ENCODE measurements at places on chromosomes 11 and 22.
A peak's percentile ranks its signal among the peaks of the same experiment; 100 is the strongest.

GRCh38 chr11:125202362-125202880 lies 37.9 kb downstream of the PKNOX2 start:
- DNase-seq, result no peak

- peak; percentile 43 for DNase-seq
Measured at GRCh38 chr11:69360606-69361005, 66.7 kb downstream of the MYEOV start.

DNA sequence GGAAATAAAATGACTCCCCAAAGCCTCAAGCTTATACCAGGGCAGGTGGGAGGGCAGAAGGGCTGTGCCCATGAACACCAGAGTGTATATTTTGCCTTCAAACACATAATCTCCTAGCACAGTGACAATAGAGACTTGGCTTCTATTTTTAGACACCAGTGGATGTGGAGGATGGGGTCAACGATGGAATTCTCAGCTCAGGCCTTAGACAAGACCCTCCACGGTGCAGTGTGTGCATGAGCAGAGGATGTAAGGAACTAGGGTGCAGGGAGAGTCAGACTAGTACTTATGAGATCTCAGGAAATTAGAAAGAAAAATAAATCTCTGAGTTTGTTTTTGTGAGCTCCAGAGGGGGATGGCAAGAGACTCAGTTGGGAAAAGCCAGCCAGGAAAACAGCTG lies 113.6 kb upstream of the CADM1 start:
- DNase-seq, result no peak

- DNase-seq, result no peak
Measured at GRCh38 chr11:12809864-12810567, 135.8 kb downstream of the TEAD1 start.

DNA sequence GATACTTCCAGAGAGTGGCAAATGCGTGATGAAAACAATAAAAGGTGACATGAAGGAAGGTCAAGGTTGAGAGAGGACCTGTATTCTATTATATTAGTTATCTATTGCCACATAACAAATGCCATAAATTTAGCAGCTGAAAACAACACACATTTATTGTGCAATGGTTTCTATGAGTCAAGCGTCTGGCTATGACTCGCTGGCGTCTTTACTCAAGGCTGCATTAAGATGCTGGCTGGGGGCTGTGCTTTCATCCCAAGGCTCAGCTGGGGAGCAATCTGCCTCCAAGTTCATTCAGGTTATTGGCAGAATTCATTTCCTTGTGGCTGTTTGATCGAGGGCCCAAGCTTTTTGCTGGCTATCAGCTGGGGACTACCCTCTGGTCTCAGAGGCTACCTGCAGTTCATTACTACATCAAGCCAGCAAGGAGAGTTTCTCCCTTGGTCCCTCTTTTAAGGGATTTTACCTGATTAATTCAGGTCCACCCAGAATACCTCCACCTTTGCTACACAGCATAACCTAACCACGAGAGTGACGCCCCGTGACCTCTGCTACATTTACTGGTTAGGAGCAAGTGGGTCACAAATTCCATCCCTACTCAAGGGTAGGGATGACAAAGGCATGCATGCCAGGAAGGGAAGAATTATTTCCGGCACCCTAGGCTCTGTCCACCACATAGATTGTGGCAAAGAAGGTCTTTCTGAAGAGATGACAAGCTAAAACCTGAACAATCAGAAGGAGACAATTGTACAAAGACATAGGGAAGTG lies 549.1 kb downstream of the MN1 start:
- no peak for DNase-seq

DNA sequence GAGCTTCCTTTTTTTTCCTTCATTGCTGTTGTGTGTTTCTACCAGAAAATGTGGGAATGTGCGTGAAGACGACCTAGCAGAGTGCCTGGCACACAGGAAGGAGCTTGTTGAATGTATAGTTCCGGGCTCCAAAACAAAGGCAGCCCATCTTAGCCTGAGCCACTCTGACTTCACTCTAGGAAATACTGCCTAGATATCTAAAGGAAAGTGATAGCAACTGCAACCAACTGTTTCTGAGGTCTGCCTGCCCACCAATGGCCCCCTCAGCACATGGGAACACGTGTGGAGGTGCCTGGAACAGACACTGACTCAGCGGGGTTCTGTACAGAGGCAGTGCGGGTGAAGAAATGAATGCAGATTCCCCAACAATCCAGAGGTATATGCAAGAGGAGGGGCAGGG lies 14.7 kb upstream of the XBP1 start:
- DNase-seq, result no peak

DNA sequence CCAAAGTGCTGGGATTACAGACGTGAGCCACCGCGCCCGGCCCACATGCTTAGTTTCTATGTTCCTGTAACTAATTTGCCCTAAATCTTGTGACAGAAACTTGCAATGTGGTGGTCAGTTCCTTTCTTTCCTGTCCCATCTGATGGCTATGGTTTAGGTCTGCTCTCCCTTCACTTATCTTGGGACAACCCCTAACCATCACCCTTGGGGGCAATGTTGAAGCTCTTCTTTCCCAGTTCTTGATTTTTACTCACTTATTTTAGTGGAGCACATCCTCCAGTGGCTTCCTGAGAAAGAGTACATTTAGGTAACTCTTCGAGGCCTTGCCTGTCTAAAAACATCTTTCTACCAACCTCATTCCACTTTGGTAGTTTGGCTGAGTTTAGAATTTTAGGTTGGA lies 7.3 kb downstream of the SREBF2 start:
- DNase-seq, result no peak

DNA sequence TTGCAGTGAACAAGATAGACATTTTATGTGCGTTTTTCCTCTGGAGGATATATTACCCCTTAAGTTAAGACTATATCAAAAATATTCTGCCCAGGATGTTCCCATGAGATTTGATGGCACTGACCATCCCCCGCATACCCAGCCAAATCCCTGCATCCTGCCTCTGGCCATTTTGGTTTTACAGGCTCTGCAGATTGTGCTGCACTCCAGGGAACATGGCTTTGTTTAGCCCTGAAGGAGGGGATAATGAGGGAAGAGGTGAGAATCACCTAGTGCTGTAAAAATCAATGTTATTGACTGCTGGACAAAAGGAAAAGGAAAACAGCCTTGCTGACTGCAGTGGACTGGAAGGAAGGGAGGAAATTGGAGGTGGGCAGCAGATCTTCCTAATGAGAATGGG lies 717.4 kb downstream of the DLG2 start:
- DNase-seq, result no peak

DNA sequence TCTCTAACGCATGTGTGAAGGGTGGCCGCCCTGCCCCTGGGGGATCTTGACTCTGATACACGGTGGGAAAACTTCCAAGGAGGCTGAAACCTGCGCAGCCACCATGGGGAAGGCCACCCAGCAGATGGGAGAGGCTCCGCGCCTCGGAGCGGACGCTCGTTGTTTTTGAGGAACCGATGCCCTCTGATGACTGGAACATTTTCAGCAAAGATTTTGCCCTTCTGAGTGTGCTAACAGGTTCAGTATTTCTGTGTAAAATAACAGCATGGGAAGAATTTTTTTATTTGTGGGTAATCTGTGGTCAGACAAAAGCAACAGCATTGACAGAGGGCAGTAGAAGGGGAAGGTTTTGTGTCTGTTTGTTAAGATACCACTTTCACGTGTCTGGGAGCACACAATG lies 16.7 kb downstream of the MB start:
- DNase-seq, result no peak

DNA sequence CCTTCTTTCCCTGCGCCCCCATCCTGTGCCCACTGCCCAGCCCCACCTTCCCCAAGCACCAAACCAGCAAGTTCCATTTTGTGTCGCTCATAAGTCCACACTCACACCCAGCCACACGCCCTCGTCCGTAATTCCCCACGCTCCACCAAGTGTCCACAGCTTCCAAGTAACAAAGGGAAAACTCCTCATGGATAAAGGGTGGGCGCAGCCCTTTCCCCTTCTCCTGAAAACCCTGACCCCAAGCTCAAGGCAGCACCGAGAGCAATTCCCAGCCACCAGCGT lies 458 bp downstream of the FXYD6 start:
- DNase-seq, result no peak

DNA sequence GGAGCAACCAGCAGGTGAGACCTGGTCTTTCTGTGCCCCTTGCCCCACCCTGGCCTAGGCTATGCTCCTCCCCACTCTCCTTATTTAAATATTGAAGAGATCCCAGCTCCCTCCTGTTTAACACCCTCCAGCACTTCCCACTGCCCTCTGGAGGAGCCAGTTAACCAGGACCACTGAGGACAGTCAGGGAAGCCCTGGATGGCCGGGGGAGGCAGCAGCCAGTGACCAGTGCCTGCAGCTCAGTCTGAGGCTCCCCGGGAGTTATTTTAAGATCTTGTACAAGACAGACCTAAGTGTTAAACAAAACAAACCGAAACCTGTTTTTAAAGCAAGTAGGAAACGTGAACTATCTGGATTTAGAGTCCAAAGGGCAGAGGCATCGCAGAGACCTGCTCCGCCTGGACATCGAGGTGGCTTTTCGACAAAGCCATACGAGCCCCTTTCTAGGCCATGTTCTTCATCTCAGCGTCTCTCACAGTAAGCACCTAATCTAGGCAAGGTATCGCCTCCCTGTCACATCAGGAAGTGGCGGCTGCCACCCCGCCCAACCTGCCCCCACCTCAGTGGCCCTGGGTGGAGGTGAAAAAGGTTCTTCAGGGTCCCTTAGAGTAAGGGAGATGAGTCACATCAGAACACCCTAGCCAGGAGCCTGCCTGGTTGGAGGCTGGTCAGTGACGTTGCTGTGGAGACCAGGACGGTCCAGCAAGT lies 35.2 kb downstream of the TRMU start:
- no peak for DNase-seq

DNA sequence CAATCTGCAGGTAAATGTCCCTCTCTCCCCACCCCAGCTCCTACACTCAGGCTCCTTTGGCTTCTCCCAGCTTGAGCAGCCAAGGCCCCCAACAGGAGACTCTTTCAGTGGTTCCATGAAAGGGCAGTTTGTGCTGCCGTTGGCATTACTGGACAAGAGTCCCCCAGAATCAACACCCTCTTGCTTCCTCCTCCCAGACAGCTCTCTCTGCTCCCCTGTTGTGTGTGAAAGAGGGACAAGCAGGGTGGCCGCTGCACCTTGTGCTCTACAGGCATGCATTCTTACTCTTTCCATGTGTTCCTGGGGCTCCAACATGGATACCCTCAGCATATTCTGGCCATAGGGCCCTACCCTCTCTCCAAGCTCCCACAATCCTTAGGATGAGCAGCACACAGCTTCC lies 48.7 kb downstream of the P4HA3 start:
- DNase-seq, result no peak

DNA sequence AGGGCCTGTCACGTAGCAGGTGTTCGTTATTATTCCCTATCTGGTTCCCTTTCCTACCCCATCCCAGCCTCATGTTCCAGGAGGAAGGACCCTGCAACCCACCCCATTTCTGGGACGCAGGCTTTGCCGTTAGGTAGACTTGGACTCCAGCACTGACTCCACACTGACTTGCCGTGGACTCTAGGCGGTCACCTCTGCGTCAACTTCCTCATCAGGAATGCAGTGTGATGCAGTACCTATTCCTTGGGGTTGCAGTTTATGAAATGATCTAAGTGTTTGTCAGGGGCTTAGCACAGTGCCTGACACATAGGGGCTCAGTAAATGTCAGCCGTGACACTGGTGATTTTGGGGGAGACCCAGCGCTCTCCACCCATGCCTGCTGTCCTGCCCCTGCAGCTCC lies 16.8 kb downstream of the DGKZ start:
- DNase-seq, result no peak

- DNase-seq, result peak; percentile 81
Measured at GRCh38 chr22:31346733-31347250, 646 bp upstream of the PATZ1 start.

DNA sequence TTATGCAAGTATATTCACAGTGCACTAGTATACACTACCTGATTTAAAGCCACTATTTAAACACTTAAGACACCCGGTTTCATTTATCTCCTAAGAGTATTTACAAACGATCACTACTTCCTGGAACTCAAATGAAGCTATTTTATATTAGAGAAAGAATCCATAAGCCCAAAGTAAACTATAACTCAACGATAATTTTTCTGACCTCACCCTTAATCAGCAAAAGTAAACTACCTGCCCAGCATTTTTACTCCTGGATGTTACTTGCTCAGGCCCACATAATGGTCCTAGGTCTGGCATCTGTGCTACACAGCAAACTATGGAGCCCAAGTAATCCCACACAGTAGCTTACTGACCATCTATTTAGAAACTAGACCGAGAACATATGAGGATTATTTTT lies 33.4 kb downstream of the TSG101 start:
- DNase-seq, result no peak

GRCh38 chr11:110571081-110571720 lies 141.0 kb downstream of the ARHGAP20 start:
- no peak for DNase-seq

GRCh38 chr11:82733444-82734119 lies at the start of gene FAM181B:
FAM181B (minus strand) TSS chr11:82733864; CDS start chr11:82733729, 135 bp downstream.
- peak; percentile 82 for DNase-seq

DNA sequence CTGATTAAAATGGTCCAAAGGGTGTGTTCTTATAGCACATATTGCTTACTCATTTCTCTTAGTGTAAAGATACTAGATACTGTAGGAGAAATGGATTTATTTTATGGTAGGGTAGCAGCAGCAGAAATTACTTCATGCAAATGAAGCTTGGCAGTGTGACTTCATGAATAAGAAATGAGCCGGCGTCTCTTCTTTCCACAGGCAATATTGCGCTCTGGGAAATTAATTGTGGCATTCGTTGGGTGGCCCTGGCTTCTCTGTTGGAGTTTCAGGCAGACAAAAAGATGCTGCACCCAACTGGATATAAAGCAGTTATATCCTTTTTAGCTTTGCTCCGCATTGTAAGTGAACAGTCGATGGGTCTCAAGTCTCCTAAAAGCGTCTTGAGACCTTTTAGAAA lies 211.0 kb upstream of the NAV2 start:
- DNase-seq, result no peak

DNA sequence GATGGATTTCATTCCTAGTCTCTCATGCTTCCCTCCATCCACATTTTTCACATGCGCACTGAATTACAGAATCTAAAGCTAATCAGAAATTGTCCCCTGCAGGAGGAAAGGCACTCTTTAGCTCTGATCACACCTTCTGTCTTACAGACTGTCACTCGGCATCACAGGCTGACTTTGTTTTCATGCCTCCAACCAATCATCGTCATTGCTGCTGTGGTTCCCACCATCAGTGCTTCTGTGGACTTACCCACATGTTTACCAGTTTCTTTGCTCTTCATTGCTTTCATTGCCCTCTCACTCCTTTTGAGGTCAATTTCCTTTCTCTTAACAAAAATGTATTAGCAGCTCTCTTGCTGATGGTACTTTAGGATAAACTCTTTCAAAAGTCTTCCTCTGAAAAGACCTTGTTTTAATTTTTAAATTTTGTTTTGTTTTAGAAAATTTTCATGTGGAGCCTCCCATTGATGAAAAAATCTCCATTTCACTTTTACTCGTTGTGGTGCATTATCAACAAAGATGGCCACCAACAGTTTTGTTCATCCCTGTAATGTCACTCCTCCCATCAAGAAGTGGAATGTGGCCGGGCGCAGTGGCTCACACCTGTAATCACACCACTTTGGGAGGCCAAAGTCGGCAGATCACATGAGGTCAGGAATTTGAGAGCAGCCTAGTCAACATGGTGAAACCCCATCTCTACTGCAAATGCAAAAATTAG lies 20.2 kb upstream of the TREH start:
- DNase-seq, result no peak

Measured in type B pancreatic cell (in vitro differentiated cells).